ENCODE measurements at places on chromosomes 4 and X. TPM values are rescaled to one million over a fixed set of nuclear protein-coding genes. Genes with fewer than 3 reads are reported as not detected.

The CD40LG gene
- not detected for total RNA-seq

The CT45A5 gene
- total RNA-seq: not detected

The AKAP14 gene
- total RNA-seq: not detected

The CLDN22 gene
- total RNA-seq: not detected

The PF4V1 gene
- not detected for total RNA-seq

The TENM3 gene
- 29.7 TPM for total RNA-seq

The MAP3K15 gene
- total RNA-seq: 0.52 TPM
